Activated CD4-positive, alpha-beta T cell treated with anti-CD3 and anti-CD28 coated beads, Interleukin-2, amount 50 U/mL, for 24 hours (primary cell): ENCODE measurements at places on chromosomes 1 and 21.

- DNase-seq, result peak; percentile 33
These were observed 2.1 kb upstream of the S100A2 start for GRCh38 chr1:153567621-153568366.

DNA sequence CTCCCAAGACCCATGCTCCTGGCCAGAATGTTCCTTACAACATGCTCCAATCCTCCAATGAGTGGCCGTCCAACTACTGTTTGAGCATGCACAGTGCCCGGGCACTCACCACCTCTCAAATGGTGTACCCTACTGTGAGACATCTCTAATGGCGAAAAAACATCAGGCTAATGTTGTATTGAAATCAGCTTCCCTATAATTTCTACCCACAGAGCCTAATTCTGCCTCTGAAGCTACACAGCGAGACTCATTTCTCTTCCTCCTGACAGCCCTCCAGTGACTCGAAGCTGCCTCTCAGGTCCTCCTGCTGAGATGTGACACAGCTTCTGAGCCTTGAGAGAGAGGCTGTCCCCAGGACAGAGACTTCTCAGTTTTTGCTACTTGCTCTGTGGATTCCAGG is 130.7 kb downstream of the FAM78B start:
- no peak for DNase-seq

- peak; percentile 27 for DNase-seq
These were observed 12.8 kb upstream of the LMX1A start for GRCh38 chr1:165369255-165369848.

GRCh38 chr1:197306381-197307062 is 38.5 kb downstream of the CRB1 start:
- DNase-seq, result no peak

- no peak for DNase-seq
These were observed 55.7 kb downstream of the PCNT start for GRCh38 chr21:46379691-46380090.

DNA sequence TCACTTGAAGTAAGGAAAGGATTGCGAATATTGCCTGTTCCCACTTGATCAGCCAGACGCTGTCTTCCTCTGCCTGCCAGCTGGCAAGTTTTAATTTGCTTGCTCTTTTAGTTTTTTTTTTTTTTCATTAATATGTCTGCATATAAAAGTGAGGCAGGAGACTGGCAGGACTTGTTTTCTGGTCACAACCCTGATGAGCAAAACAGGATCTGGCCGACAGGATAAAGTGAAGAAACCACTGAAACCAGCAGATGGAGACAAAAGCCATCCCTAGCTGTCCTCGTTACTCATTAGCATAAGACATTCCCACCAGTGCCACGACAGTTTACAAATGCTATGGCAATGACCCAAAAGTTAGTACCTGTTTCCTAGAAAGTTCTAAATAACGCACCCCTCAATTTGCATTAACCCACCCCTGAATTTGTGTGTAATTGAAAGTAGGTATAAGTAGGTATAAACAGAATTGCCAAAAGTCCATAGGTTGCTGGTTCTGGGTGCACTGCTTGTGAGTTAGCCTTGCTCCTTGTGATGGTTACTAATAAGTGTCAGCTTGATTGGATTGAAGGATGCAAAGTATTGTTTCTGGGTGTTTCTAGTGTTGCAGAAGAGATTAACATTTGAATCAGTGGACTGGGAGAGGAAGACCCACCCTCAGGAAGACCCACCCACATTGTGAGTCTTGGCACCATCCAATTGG is 60.8 kb downstream of the ZNF684 start:
- no peak for DNase-seq
